NCI-H2107 (cell line): ENCODE measurements at places on chromosomes 5 and 9.

- DNase-seq = no peak
These were observed 4.8 kb downstream of the OTP start for GRCh38 chr5:77633709-77634108.

GRCh38 chr9:14608540-14608939, 84.7 kb downstream of the ZDHHC21 start:
- DNase-seq = no peak

- no peak for DNase-seq
These were observed 669 bp downstream of the IL13 start for GRCh38 chr5:132658381-132659302.

- DNase-seq = no peak
These were observed 377.8 kb upstream of the CLINT1 start for GRCh38 chr5:158236511-158237335.
